ENCODE measurements at places on chromosomes 5 and 9.

DNA sequence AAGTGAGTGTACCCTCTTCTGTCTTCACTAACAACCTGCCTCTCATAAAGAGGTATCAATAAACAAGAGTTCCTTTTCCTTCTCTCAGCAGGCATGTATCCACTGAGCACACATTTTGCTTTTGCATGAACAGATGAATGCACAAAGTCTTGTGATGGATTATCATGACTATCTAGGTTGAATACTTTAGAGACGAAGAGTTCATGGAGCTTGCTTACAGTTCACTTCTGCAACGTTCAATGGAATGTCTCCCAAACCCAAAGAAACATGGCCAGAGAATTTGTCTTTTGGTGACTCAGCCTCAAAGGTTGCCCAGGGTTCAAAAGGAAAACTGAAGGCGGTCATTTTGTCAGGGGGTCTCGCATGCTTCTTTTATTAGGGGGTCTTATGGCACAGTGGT, 55.4 kb downstream of the BRINP1 start:
- no peak for DNase-seq

GRCh38 chr5:14301186-14301585, 158.0 kb downstream of the TRIO start:
- no peak for DNase-seq

DNA sequence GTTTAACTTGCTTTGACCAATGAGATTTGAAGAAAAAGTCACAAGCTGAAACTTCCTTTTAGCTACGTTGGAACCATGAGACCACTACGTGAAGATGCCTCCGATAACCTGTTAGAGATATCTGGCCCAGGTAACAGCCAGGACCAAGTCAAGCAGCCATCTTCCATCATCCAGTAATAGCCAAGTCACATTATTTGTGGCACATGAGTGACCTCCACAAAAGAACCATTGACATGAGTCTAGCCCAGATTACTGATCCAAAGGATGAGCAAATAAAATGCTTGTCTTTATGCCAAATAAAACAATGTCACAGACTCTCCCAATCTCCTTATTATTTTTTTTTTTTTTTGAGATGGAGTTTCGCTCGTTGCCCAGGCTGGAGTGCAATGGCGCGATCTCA, 1.6 kb downstream of the DEPDC1B start:
- no peak for DNase-seq

DNA sequence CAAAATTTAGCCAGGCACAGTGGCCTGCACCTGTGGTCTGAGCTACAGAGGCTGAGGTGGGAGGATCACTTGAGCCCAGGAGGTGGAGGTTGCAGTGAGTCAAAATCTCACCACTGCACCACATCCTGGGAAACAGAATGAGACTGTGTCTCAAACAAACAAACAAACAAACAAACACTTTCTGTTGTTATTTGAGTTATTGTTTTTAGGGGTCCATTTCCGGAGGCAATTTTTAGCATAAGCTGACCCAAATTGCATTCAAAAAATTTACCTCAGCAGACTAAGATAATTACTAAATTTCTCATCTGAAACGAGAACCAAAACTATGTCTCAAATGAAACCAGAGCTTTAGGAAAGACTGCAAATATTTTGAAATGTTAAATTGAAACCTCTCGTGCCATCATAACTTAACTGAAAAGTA, 1485.1 kb downstream of the EFNA5 start:
- no peak for DNase-seq

DNA sequence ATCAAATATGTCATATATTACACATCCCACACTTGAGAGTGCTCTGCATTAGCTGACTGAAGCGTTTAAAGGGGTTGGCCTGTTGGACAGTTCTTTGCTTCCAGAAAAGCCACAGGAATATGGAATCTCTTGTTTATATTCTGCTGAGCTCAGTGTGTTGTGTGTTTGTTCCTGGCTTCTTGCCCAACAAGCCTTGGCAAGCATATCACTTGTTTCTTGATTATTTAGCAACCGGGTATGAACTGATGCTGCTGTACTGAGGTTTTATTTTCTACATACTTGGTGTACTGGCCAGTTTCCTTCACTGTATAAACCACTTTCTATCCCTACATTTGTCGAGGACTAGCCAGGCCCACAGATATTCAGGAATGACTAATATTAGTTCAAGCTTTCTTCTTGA, 378.9 kb downstream of the KCTD16 start:
- no peak for DNase-seq

- no peak for DNase-seq
Measured at GRCh38 chr5:55700745-55701144, 11.4 kb downstream of the SLC38A9 start.

- DNase-seq = no peak
Measured at GRCh38 chr5:57302643-57303042, 128.8 kb downstream of the GPBP1 start.

- DNase-seq = no peak
Measured at GRCh38 chr5:61344187-61344944, 12.3 kb downstream of the ZSWIM6 start.

GRCh38 chr5:131521252-131521651, 113.8 kb downstream of the RAPGEF6 start:
- no peak for DNase-seq

- no peak for DNase-seq
Measured at GRCh38 chr5:13692172-13692571, 252.3 kb downstream of the DNAH5 start.

DNA sequence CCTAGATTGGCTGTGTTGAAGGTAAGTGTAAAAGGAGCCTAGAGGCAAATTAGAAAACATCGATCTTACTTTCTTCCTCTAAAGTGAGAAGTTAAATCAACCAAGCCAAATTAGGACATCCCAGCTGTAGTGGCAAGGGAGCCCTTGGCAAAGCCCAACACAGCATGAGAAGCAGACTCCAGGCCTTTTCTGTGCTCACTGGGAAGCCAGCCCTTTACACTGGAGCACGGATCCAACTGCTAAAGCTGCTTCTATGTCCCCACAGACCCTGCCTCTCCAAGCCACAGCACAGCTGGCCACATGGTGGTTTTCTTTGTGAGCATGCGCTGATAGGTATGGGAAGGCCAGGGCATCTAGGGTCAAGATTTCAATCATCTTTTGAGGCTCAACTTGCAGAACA, 94.1 kb downstream of the APBA1 start:
- no peak for DNase-seq

- no peak for DNase-seq
Measured at GRCh38 chr5:172640822-172641358, at the start of gene NEURL1B. Gene NEURL1B (plus strand): TSS chr5:172641263. CDS start chr5:172641407, 144 bp downstream.

DNA sequence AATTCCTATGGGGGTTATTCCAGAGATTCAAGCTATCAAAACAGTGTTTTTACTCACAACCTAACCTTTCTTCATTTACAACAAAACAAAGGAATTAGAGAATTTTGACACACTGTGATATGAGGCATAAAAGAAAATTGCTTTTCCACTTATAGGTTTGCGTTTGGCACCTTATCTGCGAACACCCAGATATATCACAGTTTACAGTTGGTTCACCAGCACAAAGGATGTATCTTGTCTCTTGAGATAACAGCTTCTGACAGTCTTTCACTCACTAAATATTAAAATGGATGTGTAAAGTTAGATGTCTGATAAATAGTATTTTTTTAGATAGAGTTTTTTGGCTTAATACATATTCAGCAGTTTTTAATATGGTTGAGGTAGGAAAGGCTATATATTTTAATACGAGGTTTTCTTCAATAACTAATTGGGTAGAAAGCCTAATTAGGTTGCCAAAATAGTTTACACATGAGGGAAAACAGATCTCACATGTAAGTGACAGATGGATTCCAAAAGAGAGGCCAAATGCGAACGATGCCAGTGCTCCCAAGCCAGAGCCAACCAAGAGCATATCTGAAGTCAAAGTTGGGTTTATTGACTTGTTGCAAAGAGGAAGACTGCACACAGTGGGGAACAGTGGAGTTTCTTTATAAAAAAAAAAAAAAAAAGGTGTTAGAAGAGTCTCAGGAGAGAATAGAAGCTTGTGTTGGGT, 1495.2 kb downstream of the MAT2B start:
- no peak for DNase-seq

GRCh38 chr9:12847561-12847960, 72.7 kb downstream of the LURAP1L start:
- DNase-seq = no peak

- no peak for DNase-seq
Measured at GRCh38 chr5:154571325-154572035, 93.5 kb upstream of the HAND1 start.

- no peak for DNase-seq
Measured at GRCh38 chr5:62142351-62142750, 163.7 kb upstream of the KIF2A start.

All from stimulated activated CD8-positive, alpha-beta memory T cell treated with anti-CD3 and anti-CD28 coated beads, Interleukin-7, amount 100 ng/mL, for 1 hour (primary cell).